ENCODE measurements at places on chromosomes 11 and 22.

DNA sequence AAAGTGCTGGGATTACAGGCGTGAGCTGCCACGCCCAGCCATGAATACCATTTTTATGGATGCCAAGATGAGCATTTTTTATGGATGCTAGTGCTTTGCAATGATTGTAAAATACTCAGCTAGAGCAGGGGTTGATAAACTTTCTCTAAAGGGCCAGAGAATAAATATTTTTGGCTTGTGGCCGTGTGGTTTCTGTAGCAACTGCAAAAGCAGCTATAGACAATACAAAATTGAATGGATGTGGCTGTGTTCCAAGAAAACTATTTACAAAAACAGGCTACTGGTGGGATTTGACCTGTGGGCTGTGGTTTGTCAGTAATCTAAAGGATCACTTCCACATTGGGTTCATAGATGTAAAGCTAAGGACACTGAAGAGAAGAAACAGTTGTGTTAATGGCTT, 56.0 kb downstream of the COMMD9 start:
- DNase-seq = no peak

- no peak for DNase-seq
Observed at GRCh38 chr11:59206635-59207034, 6.1 kb downstream of the MPEG1 start.

DNA sequence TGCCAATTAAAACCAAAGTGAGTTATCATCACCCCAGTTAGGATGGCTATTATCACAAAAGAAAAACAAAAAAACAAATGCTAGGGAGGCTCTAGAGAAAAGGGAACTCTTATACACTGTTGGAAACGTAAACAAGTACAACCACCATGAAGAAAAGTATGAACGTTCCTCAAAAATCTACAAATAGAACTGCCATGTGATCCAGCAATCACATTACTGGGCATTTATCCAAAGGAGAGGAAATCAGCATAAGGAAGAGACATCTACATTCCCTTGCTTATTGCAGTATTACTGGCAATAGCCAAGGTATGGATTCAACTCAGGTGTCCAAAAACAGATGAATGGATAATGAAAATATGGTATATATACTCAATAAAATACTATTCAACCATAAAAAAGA, 1145.1 kb downstream of the LRRC4C start:
- no peak for DNase-seq

- DNase-seq = no peak
Observed at GRCh38 chr11:32305460-32305859, 129.9 kb downstream of the WT1 start.

DNA sequence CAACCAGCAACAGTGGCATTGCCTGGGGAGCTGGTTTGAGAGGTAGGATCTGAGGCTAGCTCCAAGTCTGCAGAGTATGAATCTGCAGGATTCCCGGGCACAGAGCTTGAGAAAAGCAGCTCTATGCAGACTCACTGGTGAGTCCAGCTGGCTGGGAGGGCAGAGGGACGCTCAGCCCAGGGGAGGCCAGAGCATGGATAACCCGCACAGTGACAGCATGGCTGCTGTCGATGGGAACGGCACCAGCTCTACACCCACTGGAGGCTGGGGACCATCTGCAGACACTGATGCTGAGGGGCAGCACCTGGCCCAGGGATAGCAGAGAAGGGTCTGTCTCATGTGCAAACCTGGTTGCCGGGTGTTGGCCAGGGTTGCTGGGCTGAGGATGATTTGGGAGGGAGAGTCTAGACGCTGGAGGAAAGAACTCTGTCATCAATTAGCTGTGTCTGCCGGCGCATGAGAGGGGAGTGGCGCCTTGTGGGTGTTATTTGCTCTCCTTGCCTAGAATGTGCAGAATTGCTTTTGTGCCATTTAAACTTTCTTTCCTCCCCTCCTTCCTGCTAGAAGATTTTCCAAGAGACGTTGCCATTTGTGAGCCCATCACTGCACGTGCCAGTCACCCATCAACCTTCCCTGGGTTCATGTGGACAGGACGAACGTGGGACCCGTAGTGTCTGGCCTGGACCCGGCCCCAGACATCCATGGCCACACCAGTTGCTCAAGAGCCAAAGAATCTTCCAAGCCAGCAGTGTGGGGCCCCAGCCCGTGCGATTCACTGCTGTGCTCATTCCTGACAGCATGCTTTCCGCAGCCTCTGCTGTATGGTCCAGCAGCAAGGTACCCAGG, 19.1 kb upstream of the LINC01488 start:
- no peak for DNase-seq

DNA sequence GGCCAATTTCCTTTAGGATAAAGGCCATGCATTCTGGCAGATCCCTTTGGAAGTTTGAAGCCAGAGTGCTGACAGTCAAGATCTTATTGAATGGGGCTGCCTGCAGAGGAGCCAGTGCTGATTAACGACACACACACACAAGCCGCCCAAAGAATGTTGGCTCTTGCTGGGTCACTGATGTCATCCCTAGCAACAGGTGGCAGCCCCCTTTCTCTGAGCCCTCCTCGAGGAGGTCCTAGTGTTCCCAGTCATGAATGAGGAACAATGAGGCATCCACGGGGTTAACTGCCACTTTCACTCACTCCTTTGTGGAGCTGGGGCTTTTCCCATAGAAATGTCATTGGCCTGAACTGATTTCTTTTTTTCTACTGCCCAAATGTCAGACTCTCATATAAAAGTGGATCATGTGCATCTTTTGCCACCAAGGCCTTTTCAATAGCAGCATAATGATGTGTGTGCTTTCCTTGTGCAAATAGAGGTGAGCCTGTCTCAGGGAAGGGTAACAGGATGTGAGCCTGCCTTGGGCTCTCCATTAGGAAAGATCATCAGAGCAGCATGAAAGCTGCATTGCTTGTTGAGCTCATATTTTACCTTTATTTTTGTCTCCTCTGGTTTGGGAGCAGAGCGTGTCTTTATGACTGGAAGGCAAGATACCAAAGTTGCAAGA, 301.8 kb upstream of the MTNR1B start:
- DNase-seq = no peak

- peak; percentile 78 for DNase-seq
Observed at GRCh38 chr22:46563381-46564083, 26.1 kb upstream of the CELSR1 start.

DNA sequence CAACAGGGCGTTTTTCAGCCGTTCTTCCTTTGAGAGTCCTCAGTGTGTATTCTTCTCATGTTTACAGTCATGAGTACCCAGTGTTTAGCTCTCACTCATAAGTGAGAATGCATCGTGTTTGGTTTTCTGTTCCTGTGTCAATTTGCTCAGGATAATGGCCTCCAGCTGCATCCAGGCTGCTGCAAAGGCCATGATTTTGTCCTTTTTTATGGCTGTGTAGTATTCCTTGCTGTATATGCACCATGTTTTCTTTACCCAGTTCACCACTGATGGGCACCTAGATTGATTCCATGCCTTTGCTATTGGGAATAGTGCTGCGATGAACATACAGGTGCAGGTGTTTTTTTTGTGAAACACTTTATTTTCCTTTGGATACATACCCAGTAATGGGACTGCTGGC, 23.5 kb downstream of the B3GAT1 start:
- DNase-seq = no peak

- no peak for DNase-seq
Observed at GRCh38 chr11:35357923-35358322, 61.4 kb downstream of the SLC1A2 start.

GRCh38 chr11:78046486-78046854, 17.2 kb upstream of the THRSP start:
- no peak for DNase-seq

GRCh38 chr22:48327721-48328120, 1500.0 kb downstream of the BRD1 start:
- DNase-seq = no peak

DNA sequence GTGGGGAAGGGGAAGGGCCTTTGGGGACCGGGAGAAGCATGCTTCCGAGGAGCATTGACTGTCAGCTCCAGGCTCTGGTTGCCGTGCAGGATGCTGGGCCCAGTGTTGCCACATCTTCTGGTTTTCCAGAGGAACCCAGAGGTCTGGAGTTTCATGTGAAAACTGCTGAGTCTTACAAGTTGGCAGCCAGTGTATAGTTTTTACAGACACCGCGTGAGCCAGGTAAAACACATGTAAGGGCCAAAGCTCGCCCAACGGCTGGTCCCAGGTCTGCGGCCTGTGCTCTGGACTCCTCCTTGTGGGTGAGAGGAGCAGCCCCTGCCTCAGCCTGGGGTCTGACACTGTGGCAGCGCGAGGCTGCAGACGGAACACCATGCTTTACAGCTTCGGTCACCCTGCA, 18.4 kb upstream of the SORL1-AS1 start:
- DNase-seq = no peak

GRCh38 chr11:8830641-8831040, 80.3 kb upstream of the AKIP1 start:
- DNase-seq = no peak

DNA sequence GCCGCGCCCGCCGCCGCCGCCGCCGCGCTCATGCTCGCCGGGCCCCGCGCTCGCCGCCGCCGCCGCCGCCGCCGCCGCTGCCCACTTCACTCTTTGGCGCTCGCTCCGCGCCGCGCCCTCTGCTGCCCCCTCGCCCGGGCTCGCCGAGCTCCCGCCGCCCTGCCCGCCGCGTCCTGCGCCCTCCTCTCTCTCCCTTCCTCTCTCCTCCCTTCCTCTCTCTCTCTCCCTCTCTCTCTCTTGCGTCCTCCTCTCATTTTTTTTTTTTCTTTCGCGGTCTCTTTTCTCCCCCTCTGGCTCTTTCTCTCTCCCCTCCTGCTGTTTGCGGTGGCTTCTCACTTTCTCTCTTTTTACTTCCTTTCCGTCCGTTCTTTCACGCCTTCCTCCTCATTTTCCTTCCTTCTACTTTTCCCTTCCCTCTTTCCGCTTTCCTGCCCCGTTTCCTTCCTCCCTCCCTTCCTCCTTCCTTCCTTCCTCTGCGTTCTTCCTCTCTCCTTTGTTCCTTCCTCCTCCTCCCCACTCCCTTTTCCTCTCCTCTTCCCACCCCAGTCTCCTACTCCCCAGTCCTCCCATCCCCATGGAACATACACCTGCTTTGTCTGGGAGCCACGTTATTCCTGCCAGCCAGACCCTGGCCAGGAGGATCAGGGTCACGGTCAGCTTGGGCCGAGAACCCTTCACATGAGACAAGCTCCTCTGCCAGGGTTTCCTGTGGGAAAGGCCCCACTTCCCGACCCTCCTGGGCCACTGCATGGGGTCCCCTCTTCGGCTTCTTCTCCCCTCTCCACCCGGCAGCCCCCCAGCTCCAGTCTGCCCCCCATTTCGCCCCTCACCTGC, 19.3 kb upstream of the SHISAL1 start:
- DNase-seq = no peak

DNA sequence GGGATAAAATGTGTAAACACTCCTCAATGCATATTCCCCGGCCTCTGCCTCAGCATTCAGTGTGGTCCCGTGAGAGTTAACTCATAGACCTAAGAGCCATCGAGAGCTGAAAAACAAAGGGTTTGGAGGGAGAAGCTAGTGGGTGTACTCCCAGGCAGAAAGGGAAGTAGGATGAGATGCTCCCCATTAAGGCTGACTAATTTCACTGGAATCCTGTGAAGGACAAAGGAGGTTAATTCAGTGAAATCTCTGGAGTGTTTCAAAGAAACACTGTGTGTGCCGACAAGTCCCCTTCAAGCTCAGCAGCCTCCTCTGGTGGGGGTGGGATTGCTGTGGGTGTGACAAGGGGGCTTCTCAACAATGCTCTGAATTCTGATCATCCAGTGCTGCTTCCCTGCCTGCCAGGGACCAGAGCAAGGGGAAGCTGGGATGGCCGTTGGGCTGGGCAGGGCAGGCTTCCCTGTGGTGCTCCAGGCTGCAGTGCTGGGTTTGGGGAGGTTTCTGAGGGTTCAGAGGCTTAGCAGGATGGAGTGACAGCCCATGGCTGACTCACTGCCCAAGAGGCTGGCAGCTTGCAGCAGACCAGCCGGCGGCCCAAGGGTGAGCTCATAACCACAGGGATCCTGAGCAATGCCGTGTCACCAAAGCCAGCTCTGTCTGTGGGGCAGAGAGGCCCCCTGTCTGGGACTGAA, 61.4 kb upstream of the BMAL1 start:
- DNase-seq = no peak

GRCh38 chr22:35426801-35427140, 26.8 kb downstream of the MCM5 start:
- DNase-seq = no peak

GRCh38 chr22:49866134-49866533, 12.5 kb downstream of the ZBED4 start:
- DNase-seq = no peak

DNA sequence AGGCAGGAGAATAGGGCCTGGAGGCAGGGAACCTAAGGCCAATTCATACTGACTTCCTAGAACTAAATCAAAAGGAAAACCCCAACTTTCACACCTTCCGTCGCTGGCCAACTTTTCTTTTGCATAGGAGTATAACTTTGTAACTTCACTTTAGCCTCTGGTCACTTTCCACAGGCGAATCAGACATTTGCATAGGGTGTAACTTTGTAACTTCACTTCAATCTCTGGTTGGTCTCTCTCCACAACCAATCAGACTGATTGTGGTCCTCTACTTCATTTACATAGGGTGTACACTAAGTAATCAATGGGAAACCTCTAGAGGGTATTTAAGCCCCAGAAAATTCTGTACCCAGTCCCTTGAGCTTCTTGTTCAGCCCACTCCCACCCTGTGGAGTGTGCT, 11.5 kb upstream of the TMPRSS4 start:
- no peak for DNase-seq

DNA sequence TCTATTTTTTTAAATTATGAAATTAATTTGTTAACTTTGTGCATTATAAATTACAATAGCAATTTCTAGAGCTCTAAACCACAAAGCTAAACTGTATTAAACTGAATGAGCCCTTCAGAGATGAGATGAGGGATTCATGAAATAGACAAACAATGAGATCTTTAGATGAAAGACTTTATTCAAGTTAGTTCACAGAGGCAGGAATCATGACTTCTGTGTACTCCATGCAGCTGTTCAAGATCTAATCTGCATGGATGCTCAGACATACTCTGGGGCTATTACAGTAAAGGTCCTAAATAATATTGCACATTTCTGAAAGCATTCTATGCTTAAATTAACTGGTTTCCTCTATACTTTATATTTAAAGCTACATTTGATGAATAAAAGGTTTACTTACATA, 122.7 kb downstream of the FCHSD2 start:
- no peak for DNase-seq

- no peak for DNase-seq
Observed at GRCh38 chr22:37080438-37080837, 28.9 kb downstream of the KCTD17 start.

DNA sequence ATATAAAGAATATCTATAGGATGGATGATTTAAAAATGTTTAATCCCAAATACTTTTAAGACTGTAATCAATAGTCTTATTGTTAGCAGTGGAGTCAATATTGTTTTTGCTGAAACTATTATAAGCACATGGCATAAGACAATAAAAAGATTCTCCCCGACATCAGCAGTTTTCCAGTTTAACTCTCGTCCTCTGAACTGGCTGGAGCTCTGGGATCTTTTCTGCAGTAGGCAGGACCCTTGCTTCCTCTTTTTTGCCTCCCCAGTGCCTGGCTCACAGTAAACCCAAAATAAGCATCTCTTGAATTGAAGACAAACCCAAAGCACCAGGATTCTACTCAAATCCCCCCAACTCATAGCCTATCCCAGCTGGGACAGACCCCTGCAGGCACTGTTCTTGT, 32.9 kb downstream of the KCNJ1 start:
- DNase-seq = no peak

- no peak for DNase-seq
Observed at GRCh38 chr11:13206086-13206640, 71.4 kb upstream of the BMAL1 start.

GRCh38 chr22:46528121-46528610, 9.3 kb downstream of the CELSR1 start:
- no peak for DNase-seq

Data from stimulated activated naive CD8-positive, alpha-beta T cell treated with anti-CD3 and anti-CD28 coated beads, Interleukin-15, amount 100 ng/mL, for 72 hours (primary cell).